ENCODE measurements at places on chromosomes 2 and 18. TPM values are rescaled to one million over a fixed set of nuclear protein-coding genes. Genes with fewer than 3 reads are reported as not detected.

LYPD6B gene
- total RNA-seq, result not detected

HOXD12 gene
- not detected for total RNA-seq

GPR17 gene
- not detected for total RNA-seq

UGT1A7 gene
- not detected for total RNA-seq

SLC19A3 gene
- total RNA-seq, result not detected

RTP5 gene
- not detected for total RNA-seq

RAB11FIP5 gene
- 16.6 TPM for total RNA-seq

SP9 gene
- not detected for total RNA-seq

GPR45 gene
- total RNA-seq, result not detected

CTIF gene
- 3.0 TPM for total RNA-seq

ERMN gene
- total RNA-seq, result 5.8 TPM

HOXD11 gene
- not detected for total RNA-seq

SLC5A7 gene
- total RNA-seq, result not detected

SIX3 gene
- not detected for total RNA-seq

MATN3 gene
- not detected for total RNA-seq

GALR1 gene
- not detected for total RNA-seq

UGT1A3 gene
- not detected for total RNA-seq

L3MBTL4 gene
- 1.1 TPM for total RNA-seq

FAM117B gene
- total RNA-seq, result 4.6 TPM

NTSR2 gene
- total RNA-seq, result not detected

LBH gene
- total RNA-seq, result 135 TPM

BOK gene
- 0.07 TPM for total RNA-seq
